Epithelial cell of esophagus (primary cell): ENCODE measurements at places on chromosomes 1 and 21.
A peak's percentile ranks its signal among the peaks of the same experiment; 100 is the strongest.

- DNase-seq = peak; percentile 86
Observed at GRCh38 chr21:40837456-40837855, 9.5 kb downstream of the DSCAM start.

DNA sequence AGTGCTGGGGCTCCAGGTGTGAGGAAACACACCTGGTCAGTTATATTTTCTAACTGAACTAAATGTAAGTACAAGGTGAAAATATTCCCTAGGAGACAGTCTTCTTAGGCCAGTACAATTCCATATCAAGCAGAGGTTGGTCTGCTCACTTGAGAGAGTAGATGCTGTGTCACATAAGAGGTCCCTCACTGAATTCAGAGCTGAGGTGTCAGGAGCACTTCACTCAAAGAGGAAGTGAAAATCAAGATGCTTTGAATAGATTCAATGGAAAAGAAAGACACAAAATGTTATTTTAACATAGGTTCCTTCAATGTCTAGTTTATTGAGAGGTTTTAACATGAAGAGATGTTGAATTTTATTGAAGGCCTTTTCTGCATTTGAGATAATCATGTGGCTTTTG is 4.3 kb upstream of the FCRL3 start:
- no peak for DNase-seq

DNA sequence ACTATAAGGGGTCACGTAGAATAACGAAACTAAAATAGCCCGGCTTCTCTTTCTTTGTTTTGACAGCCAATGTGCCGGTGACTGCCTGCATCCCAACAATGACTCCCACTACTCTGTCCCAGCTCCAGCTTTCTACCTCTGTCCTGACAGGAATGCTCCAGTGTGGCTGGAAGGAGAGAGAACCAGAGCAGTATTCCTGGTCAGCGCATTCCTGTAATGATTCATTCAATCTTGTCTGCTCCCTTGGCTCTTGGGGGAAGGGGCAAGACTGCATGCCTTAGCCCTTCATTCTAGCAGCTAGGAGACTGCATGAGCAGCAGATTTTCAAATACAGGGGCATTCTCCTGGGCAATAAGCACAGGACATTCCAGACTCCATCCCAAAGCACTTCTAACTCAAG is 132.1 kb upstream of the PRMT6 start:
- DNase-seq = peak; percentile 27

GRCh38 chr1:228059634-228060457 is 22.7 kb upstream of the ARF1 start:
- peak; percentile 80 for DNase-seq

GRCh38 chr1:172486805-172487454 is 43.1 kb upstream of the PIGC start:
- no peak for DNase-seq

DNA sequence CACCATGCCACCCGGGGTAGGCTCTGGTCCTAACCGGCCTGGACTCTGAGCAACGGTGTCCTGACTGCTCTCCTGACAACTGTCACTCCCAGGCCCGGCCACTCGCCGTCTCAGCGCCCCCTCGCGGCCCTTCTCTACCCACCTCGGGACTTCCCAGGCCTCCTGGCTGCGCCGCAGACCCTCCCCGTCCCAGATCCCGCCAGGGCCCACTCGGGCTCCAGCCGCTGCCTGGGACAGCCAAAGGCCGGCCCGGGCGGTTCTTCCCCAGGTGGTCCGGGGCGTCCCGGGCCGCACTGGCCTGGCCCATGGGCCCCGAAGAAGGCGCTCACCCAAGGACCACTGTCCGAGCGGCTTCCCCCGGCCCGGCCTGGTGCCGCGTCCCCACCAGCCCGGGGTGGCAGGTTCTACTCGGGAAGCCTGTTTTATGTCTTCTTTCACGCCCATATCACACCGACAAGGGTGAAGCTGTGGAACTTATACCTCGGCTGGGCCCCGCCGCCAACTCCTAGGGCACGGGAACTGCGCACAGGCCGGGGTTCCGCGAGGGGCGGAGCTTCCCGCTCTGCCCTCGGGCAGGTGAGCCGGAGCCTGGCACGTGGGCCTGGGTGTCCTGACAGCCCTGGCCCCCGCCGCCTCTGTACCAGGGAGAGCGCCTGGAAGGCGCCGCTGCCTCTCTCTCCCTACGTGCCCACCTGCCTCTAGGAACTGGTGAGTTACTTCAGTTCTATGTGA is 138.3 kb downstream of the TTLL7 start:
- peak; percentile 72 for DNase-seq

DNA sequence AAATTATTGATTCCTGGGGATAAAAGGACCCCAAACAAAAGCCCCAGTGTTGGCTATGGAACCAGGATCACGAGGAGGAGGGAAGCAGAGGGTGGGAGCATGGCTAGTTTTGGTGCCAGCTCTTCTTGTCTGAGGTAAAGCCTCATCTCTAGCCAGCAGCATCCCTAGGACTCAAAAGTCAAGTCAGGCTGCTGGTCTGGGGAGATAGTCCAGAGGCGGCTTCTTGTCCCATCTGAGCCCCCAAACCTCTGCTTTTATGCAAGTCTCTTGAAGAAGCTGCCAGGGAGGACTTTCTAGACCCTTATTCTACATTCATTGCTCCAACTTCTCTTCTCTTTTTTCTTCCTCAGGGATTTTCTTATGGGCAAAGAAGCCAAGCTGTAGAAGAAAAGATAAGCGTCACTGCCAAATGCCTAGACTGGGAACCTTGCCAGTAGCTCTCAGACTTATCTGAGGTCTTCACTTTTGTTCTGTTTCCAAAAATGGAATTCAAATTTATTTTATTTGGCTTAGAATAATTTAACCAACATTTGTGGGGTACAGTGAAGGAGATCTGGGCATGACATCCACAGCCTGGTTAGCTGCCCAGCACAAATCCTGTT is 6.9 kb upstream of the ANKRD35 start:
- DNase-seq = no peak

- DNase-seq = no peak
Observed at GRCh38 chr1:81834921-81835698, 34.4 kb downstream of the ADGRL2 start.

DNA sequence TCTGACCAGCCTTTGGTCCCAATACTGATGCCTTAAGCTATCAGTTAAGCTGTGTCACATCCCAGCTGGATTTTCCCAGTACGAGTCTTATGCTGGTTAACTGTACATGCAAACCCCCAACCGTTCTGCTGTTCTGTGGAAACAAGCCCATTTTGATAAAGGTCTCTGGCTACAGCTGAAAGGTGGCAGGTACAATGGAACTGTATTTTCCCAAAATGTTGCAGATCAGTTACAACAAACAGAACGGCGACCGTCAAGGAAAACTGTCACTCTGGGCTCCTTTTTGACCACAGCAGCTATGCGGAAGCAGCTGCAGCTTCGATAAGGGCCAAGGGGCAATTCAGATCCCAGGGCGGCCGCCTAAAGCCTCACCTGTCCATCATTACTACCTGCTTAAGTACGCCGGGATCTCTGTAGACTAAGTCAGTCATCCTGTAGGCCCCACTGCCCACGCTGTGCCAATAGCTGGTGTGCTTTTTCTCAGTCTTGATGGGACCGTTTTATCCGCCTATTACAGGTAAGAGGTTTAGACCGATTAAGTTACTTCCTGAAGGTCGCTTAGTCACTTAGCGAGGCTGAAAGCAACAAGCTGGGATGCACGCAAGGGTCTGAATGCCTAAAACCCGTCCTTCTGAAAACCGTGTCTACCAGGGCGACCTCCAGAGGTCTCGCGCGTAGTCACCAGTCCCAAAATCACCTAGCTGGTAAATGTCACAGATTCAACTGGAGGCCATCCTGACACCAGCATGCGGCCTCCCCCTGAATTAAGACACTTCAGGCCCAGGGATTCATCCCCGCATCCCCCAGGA is 11.1 kb upstream of the RAB42 start:
- peak; percentile 51 for DNase-seq

DNA sequence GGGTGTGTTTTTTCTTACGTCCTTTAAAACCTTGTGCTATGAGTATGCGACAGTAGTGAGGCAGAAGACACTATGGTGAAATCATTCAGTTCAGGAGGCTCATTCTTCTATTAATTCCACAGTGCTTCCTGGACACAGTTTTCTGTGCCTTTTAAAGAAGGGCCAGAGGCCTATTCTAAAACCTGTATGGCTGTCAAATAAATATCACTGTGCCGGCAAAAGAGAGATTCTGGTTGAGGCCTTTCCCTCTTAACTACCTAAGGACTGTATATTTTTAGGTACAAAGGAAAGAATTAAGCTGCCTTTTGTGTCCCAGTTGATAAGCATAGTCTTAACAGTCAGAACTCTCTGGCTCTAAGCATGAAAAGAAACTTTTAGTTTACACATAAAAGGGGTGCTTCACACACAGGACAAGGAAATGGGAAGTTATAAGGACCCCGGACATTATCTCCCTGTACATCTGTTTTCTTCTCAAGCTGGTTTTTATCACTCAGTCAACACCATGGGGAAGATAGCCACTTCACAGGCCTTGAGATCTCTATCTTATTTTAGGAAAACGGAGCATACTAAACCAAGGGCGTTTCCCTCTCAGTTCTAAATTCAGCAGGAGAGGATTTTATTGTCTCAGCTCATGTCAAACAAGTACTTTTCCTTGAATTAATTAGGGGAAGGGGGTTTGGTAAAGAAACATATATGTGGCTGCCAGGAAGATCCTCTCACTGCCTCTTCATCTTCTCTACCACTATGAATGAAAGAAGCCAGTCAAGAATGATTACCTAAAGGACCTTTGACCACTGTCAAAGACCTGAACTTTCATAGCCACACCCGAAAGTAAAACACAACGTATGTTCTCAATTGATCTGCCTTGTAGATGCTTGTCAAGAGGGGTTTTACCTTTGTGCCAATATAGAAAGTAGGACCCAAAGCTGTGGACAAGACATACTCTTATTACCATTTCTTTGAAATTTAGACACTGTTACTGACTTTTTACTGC is 71.4 kb upstream of the HSPA13 start:
- DNase-seq = no peak

GRCh38 chr1:35726450-35727433 is 8.1 kb upstream of the C1orf216 start:
- DNase-seq = peak; percentile 61

GRCh38 chr1:212346601-212347000 is 61.4 kb downstream of the PPP2R5A start:
- DNase-seq = no peak

GRCh38 chr1:32464716-32465577 is at the start of gene ZBTB8B:
ZBTB8B (plus strand) TSS chr1:32465072; CDS start chr1:32470625, 5,553 bp downstream.
- DNase-seq = peak; percentile 63

- DNase-seq = no peak
Observed at GRCh38 chr1:172960019-172960418, 90.7 kb downstream of the TNFSF18 start.

DNA sequence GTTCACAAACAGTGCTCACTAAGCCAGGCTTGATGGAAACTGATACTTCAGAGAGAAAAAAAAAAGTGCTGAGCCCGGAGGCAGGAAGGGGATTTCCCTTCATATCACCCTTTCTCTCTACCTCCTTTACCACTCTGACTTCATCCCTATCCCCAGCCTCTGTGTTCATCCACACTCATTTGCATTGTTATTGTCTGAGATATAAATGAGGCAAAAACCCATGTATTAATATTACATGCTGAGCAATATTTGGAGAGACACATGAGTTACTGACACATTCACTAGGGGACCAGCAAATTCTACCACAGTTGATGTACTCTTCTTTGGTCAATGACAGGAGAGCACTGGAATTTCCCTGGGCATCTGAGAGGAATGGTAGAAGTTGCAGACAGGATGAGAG is 175.8 kb downstream of the TNFSF18 start:
- peak; percentile 41 for DNase-seq

GRCh38 chr1:58718435-58718834 is 18.6 kb upstream of the MYSM1 start:
- DNase-seq = peak; percentile 41

DNA sequence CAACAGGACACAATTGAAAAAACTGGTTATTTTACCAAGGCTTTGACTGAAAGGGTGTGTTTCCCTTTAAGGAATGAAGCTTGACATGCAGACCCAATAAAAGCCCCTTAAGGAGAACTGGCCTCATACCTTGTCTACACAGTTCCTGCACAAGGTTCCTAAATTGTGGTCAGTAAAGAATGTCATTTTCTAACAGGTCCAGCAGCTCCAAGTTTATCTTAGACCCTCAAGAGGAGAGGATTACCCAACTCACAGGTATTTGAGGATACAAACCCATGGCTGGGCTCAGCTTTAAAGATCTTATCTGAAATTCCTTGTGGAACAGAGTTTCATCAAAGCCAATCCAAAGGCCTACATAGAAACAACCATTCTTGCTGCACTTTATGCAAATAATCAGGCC is 31.4 kb upstream of the CBR3 start:
- no peak for DNase-seq

DNA sequence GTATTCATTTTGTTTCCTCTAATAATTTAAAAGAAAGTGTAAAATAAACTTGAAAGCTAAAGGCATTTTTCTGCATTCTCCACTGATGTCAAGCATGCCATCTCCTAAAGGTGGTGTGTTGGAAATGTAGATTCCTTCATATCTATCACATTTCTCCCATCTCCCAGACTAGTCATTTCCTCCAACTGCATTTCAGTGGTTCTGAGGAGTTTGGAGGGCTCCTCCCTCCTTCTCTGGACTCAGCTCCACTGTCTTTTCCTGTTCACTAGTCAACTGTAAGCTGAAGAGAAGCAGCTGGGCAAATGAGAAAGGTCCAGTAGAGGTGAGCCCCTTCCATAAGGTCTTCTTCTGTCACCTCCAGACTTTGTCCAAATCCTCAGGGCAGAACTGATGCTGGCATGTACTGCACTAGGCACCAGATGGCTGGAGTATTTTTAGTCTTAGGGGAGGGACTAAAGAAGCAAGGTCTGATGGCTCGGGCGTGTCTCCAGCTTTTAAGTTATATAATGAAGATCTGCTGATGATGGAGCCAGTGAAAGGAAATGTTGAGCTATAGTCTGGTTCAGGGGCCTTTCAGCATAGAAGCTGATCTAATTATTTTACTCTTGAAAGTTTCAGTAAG is 186.1 kb downstream of the NTNG1 start:
- DNase-seq = peak; percentile 5

GRCh38 chr1:116440731-116441130 is 67.7 kb downstream of the ATP1A1 start:
- no peak for DNase-seq

DNA sequence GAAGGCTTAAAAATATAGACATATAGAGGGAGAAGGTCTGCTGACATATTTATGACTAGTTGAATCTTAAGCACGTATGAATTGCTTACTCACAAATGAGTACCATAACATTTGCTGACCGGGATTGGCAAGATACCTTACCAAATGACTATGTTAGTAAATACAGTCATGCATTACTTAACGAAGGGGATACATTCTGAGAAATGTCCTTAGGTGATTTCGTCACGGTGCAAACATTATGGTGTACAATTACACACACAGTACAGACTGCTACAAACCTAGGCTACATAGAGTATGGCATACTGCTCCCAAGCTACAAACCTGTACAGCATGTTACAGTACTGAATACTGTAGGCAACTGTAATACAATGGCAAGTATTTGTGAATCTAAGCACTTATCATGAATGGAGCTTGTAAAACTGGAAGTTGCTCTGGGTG is 19.4 kb upstream of the UBE2U start:
- peak; percentile 95 for DNase-seq

GRCh38 chr1:27360159-27361043 is 6.4 kb downstream of the MAP3K6 start:
- DNase-seq = no peak

- DNase-seq = no peak
Observed at GRCh38 chr1:218699421-218699820, 354.3 kb downstream of the TGFB2 start.
